ENCODE measurements at places on chromosomes 7 and 10. TPM values are rescaled to one million over a fixed set of nuclear protein-coding genes. Genes with fewer than 3 reads are reported as not detected.

ZNF25 gene
- total RNA-seq, result 9.5 TPM

SAMD9 gene
- 15.6 TPM for total RNA-seq

DNA sequence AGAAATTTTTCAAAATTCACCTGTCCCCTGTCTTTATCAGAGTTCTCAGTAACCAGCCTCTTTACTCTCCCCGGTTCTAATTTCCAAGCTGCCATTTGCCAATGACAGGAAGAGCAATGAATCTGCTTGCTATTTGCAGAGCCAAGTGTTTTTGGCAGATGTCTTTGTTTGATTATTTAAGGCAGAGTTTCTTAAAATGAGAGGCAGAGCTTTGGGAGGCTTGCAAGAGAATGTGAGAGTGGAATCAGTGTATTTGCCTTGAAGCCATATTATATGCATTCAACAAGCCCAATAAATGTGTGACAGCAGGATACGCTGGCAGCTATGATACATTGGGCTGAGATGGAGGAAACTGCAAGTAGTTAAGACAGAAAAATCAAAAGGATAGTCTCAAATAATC lies 196.5 kb downstream of the PHF14 start:
- no peak for DNase-seq
- H3K4me3 ChIP-seq, result no peak overlapping the region
- H3K36me3 ChIP-seq, result no peaks in the 10 kb centered on the region
- no peaks in the 10 kb centered on the region for H3K4me1 ChIP-seq

DNA sequence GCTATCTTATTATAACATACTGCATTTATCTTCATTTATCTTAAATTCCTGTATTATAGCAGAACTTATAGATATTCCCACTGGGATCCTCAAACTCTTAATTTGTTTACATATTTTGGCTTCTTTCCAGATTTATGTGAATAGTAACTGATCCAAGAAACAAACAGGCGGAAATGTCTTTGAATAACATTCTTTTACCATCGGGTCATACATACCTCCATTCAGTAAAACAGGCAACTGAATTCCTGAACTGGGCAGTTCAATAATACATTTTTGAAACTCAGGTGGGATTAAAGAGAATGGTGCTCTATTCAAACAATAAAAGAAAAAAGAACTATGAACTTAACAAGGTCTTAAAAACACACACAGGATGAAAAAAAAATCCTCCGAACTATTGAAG lies 337.4 kb downstream of the CRPPA start:
- H3K4me1 ChIP-seq, result no peaks in the 10 kb centered on the region
- DNase-seq, result peak; percentile 9
- no peak overlapping the region for H3K4me3 ChIP-seq
- H3K27me3 ChIP-seq, result no peaks in the 10 kb centered on the region
- no peak overlapping the region for H3K27ac ChIP-seq

- no peaks in the 10 kb centered on the region for H3K36me3 ChIP-seq
- no peaks in the 10 kb centered on the region for H3K27me3 ChIP-seq
- no peak overlapping the region for H3K27ac ChIP-seq
- peak; percentile 38 for DNase-seq
- H3K4me3 ChIP-seq, result no peak overlapping the region
Observed at GRCh38 chr10:32972929-32973328, 14.9 kb upstream of the ITGB1 start.

GRCh38 chr10:112208292-112208691 lies 24.7 kb upstream of the GPAM start:
- no peaks in the 10 kb centered on the region for H3K36me3 ChIP-seq
- H3K4me3 ChIP-seq, result no peak overlapping the region
- H3K27me3 ChIP-seq, result no peaks in the 10 kb centered on the region
- H3K4me1 ChIP-seq, result peaks cover 2% of the 10 kb centered on the region
- DNase-seq, result peak; percentile 60

Data from IMR-90 (cell line).